Activated CD8-positive, alpha-beta T cell treated with anti-CD3 and anti-CD28 coated beads, Interleukin-2, amount 10 ng/mL, durations not matched to agents 7 days and 5 days (primary cell): ENCODE measurements at places on chromosomes 11 and 22. TPM values are rescaled to one million over a fixed set of nuclear protein-coding genes. Genes with fewer than 3 reads are reported as not detected.

DNA sequence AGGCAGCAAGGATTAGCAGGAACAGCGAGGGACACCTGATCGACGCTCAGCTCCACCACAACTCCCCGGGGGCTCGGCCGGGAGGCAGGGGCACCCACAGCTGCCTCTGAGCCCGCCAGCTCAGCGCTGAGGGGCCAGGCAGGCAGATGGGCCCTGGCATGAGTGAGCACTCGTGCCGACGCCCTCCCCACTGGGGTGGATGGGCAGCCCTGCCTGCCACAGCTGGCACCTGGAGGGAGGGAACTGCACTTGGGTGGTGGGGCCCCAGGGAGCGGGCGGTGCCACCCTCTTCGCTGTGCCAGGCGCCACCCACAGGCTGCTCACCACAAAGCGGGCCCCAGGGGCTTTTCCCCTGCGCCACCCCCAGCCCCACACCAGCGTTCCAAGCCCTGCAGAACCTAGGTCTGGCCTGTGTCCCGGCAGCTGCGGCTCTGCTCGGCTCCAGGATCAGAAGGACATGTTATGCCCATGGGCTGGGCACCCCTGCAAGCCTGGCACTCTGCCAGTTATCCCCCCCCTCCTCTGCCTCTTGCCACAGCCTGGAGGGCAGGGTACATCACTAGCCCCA, 28.8 kb downstream of the WNT7B start:
- peaks cover 2% of the 10 kb centered on the region for H3K27me3 ChIP-seq
- no peak for DNase-seq
- H3K4me3 ChIP-seq: no peak overlapping the region
- no peaks in the 10 kb centered on the region for H3K36me3 ChIP-seq

GLB1L2 gene
- total RNA-seq: 1.2 TPM

DNA sequence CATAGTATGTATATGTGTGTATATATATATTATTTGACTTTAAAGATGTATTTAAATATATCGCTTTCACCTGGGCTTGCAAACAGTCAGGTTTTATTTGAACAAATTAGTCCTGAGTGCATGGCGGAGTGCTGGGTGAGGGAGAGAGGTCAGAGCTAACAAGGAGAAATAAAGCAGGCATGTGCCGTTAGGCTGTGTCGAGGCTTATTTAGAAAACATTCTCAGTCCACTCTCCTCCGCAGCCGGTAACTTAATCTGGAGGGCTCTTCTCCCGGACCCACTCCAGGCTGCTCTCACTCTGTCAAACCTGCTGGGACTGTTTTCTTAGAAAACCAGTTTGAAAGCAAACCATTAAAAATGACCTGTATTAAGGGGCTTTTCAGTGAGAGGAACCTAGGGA, 455.9 kb downstream of the MN1 start:
- no peak overlapping the region for H3K27ac ChIP-seq
- no peaks in the 10 kb centered on the region for H3K36me3 ChIP-seq
- no peaks in the 10 kb centered on the region for H3K27me3 ChIP-seq
- no peak overlapping the region for H3K4me3 ChIP-seq
- no peaks in the 10 kb centered on the region for H3K4me1 ChIP-seq

DNA sequence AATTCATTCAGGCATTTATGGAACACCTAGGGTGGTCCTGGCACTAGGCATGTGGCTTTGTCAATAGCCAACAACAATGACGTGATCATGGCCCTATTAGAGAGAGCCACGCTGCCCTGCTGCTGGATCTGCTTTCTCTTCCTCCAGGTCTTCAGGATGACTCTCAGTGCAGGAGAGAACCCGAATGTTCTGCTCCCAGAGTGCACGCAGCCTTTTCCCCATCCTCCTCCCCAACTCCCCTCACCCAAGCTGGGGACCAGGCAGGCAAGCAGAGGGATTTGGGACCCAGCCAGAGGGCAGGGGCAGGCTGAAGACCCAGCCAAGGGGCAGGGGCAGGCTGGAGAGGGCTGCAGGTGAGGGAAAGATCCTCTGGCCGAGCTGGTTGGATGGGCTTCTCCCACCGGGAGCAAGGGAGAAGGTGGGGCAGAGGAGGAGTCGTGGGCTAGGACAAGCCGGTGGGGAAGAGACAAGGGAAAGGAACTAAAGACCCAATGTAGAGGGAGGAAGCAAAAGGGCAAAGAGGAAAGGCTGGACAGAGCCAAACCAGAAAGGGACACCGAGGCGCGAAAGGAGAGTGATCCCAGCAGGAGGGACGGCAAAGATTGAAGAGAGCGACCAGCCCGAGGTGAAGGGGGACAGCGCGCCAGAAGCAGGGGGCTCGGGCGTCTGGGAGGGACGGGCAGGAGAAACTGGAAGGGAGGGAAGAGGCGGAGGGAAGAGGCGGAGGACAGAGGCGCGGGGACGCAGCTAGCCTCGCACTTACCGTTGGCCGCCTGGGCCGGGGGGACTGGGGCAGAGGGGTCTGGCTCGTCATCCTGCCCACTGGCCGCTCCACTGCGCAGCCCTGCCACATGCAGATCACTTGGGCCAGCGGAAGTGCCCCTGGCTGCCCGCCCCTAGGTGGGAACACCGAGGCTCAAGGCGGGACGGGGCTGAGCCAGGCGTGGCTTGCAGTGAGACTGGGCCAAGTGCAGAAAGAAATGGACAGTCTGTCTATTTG, at the start of gene KCTD14:
Gene KCTD14 (minus strand): TSS at position 880 of the 1,000 bp plus-strand sequence. CDS start 27 bp downstream, at position 853.
- H3K27me3 ChIP-seq: peaks cover 19% of the 10 kb centered on the region
- H3K4me3 ChIP-seq: no peak within 1 kb of the TSS
- H3K27ac ChIP-seq: no peak within 1 kb of the TSS
- no peaks in the 10 kb centered on the region for H3K36me3 ChIP-seq

- no peaks in the 10 kb centered on the region for H3K36me3 ChIP-seq
- peaks cover 7% of the 10 kb centered on the region for H3K4me1 ChIP-seq
- peaks cover 56% of the 10 kb centered on the region for H3K27me3 ChIP-seq
- DNase-seq: no peak
Measured at GRCh38 chr22:38843657-38844314, at the start of gene NPTXR. Gene NPTXR (minus strand): TSS chr22:38844028.

ZNF74 gene
- total RNA-seq: 12.6 TPM

SPTBN2 gene
- not detected for total RNA-seq

DNA sequence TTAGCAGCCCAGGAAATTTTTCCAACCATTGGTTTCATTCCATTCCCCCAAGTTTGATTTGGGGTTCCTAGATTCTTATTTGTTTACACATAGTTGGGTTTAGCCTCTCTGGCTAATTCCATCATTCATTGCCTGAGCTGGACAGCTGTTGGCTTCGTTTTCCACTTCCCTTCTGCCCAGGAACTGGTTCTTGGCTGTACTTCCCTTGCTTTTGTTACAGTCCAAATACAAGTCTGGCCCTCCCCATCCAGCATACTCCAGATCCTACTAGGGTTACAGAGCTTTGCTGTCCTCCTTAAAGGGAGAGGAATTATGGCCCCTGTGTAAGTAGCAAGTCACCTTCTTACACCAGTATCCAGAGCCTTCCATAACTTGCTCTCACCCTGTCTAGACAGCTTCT, 356.3 kb downstream of the FAT3 start:
- DNase-seq: no peak
- no peaks in the 10 kb centered on the region for H3K27me3 ChIP-seq
- H3K4me3 ChIP-seq: no peak overlapping the region
- H3K36me3 ChIP-seq: no peaks in the 10 kb centered on the region
- H3K4me1 ChIP-seq: no peaks in the 10 kb centered on the region
- H3K27ac ChIP-seq: no peak overlapping the region

PAX6 gene
- not detected for total RNA-seq

GRCh38 chr11:12564012-12564411, 110.2 kb upstream of the TEAD1 start:
- peaks cover 10% of the 10 kb centered on the region for H3K27me3 ChIP-seq
- H3K4me1 ChIP-seq: no peaks in the 10 kb centered on the region
- H3K4me3 ChIP-seq: no peak overlapping the region
- DNase-seq: no peak
- no peaks in the 10 kb centered on the region for H3K36me3 ChIP-seq

DNA sequence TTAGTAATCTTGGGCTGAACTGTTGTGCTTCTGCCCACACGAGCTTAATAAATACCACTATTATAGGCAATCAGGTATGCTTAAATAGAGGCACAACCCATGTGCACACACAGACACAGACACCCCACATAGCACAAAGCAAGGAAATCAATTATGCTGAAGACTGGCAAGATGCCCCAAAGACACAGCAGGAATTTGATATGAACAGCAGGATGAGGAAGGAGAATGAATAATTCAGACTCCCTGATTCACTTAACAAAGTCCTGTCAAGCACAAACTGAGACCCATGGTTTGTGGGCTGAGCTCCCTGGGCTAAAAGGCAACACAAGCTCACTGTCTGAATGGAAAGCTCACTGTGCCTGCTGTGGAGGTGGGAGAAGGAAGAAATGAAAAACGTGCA, 42.5 kb downstream of the RBFOX2 start:
- no peaks in the 10 kb centered on the region for H3K36me3 ChIP-seq
- no peak for DNase-seq
- no peak overlapping the region for H3K27ac ChIP-seq
- H3K4me1 ChIP-seq: no peaks in the 10 kb centered on the region
- H3K27me3 ChIP-seq: peaks cover 36% of the 10 kb centered on the region
- no peak overlapping the region for H3K4me3 ChIP-seq

KCNQ1OT1 gene
- total RNA-seq: 0.26 TPM

- no peaks in the 10 kb centered on the region for H3K36me3 ChIP-seq
- H3K27ac ChIP-seq: no peak overlapping the region
- H3K4me1 ChIP-seq: no peaks in the 10 kb centered on the region
Measured at GRCh38 chr11:9047964-9048523, 43.4 kb downstream of the SCUBE2 start.

DUSP8 gene
- total RNA-seq: 0.13 TPM

BET1L gene
- total RNA-seq: 33.8 TPM

- H3K36me3 ChIP-seq: no peaks in the 10 kb centered on the region
- H3K27me3 ChIP-seq: no peaks in the 10 kb centered on the region
- no peak overlapping the region for H3K4me3 ChIP-seq
- no peak overlapping the region for H3K27ac ChIP-seq
Measured at GRCh38 chr22:44404341-44405020, 91.7 kb upstream of the SHISAL1 start.

SLC22A12 gene
- total RNA-seq: not detected

ANO5 gene
- not detected for total RNA-seq

DNA sequence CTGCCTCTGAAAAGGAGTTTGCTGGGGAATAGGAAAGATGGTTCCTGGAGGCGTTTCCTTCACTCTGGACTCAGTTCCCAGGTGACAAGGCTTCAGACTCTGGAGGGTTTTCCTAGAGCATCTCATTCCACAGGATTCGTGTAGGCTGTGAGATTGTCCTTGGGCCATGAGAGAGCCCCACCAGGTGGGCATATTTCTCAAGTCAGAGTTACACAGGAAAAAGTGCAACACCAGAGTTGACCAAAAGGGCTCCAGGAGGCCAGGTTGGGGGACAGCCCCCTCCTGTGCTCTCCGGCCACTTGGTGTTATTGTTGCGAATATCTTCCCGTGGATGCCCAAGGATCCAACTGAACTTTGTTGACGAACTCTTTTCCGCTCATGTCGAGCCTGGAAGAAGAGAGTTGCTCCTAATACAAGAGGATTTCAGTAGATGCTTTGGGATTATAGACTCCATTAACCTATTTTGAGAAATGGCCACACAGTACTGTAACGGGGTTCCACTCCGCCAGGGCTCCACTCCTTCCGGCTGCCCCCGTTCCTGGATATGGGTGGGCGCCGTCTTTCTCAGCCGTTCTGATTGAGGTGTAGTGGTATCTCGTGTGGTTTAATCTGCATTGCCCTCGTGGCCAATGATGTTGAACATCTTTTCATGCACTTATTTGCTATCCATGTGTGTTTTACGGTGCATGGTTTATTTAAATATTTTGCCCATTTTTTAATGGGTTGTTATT, 580.3 kb downstream of the BRD1 start:
- H3K4me3 ChIP-seq: no peak overlapping the region
- no peaks in the 10 kb centered on the region for H3K4me1 ChIP-seq
- H3K27ac ChIP-seq: no peak overlapping the region
- DNase-seq: peak; percentile 8

KRTAP5-7 gene
- not detected for total RNA-seq

DNA sequence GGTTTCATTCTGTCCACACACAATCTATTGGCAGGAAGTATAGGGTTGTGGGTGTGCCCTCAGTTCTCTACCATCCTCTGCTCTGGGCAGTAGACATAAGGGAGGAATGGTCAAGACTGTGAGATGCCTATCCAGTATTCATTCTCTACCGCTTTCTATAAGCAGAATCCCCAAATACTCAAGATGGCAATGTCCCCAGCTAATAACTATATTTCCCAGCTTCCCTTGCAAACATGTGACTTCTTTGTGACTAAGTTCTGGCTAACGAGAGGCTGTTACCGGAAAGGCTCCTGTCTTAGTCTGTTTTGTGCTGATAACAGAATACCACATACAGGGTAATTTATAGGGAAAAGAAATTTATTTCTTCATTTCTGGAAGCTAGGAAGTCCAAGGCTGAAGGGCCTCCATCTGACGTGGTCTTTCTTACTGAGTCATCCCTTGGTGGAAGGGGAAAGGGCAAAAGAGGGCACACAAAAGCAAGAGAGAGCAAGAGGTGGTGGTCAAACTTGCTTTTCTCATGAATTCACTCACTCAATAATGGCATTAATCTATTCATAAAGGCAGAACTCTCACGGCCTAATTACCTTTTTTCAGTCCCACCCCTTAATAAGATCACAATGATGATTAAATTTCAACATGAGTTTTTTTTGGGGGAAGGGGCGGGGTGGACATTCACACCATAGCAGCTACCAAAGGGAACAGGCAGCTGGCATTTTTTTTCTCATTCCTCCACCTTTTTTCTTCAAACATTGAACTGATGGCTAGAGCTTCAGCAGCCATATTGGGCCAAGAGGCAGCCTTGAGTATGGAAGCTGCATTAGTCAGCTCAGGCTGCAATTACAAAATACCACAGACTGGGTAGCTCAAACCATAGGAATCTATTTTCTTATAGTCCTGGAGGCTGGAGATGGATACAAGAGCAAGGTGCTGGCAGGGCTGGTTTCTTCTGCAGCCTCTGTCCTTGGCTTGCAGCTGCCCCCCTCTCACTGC, 109.7 kb upstream of the OR9Q1 start:
- no peak overlapping the region for H3K4me3 ChIP-seq
- no peak overlapping the region for H3K27ac ChIP-seq
- H3K27me3 ChIP-seq: peaks cover 5% of the 10 kb centered on the region
- no peaks in the 10 kb centered on the region for H3K36me3 ChIP-seq
- no peak for DNase-seq

PKDREJ gene
- not detected for total RNA-seq

RIMBP3B gene
- total RNA-seq: 0.68 TPM

DNA sequence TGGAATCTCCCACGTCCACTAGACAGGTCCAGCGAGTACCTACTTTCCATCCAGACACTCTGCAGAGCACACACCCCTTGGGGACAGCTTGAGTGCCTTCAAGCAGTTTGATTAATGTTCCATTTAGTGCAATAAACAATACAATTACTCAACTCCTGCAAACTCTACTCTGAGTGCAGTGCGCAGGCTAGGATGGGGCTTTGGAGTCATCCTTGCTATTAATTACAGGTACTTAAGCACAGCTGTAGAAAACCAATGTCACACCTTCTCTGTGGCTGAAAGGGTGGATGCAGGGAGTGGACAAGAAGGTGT, 82.6 kb downstream of the MN1 start:
- H3K27me3 ChIP-seq: peaks cover 2% of the 10 kb centered on the region
- H3K4me3 ChIP-seq: no peak overlapping the region
- H3K27ac ChIP-seq: no peak overlapping the region
- H3K4me1 ChIP-seq: no peaks in the 10 kb centered on the region
- H3K36me3 ChIP-seq: no peaks in the 10 kb centered on the region

- H3K36me3 ChIP-seq: no peaks in the 10 kb centered on the region
- no peak overlapping the region for H3K27ac ChIP-seq
- H3K4me3 ChIP-seq: no peak overlapping the region
- DNase-seq: no peak
Measured at GRCh38 chr22:46968848-46969247, 206.4 kb downstream of the TBC1D22A start.

GRCh38 chr11:65744026-65744698, 23.6 kb upstream of the RNASEH2C start:
- no peaks in the 10 kb centered on the region for H3K36me3 ChIP-seq
- no peak overlapping the region for H3K4me3 ChIP-seq
- no peak for DNase-seq
- no peak overlapping the region for H3K27ac ChIP-seq
- H3K27me3 ChIP-seq: peaks cover 31% of the 10 kb centered on the region
